Vagina (tissue), 2 donors: ENCODE measurements at places on chromosomes 3 and 15.

DNA sequence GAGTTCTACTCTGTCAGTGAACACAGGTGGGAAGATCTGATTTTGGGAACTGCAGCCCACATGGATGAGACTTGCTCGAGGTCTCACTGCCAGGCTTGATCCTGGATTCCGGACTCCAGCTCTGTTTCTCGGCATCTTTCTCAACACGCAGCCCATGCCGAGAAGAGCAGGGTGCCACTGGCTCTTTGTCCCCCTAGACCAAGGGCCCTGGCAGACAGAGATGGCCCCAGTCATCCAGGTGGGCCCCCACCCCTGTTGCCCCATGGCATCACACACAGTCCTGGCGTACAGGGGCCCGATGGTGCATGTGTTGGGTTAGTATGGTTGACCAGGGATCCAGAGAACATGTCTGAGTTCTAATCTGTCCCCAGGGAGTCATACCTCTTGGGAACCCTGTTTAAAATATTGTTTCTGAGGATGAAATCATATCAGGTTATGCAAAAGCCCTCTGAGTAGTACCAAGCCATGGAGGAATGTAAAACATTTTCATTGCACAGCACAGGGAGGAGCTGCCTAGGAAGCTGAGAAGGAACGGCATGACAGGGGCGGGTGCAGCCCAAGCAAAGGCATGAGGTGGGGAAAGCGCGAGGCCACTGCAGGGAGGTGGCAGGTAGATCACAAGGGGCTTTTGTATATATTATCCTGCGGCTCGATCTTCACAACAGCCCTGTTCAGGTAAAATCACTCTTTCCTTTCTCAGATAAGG is 320.6 kb downstream of the UACA start:
- DNase-seq, result no peak
- no peaks in the 10 kb centered on the region for H3K27me3 ChIP-seq
- no peak overlapping the region for H3K27ac ChIP-seq
- H3K4me3 ChIP-seq, result no peak overlapping the region

GRCh38 chr3:31767920-31768319 is 213.1 kb downstream of the OSBPL10 start:
- no peak for DNase-seq
- H3K27ac ChIP-seq, result no peak overlapping the region
- H3K4me1 ChIP-seq, result peaks cover 9% of the 10 kb centered on the region
- no peak overlapping the region for H3K4me3 ChIP-seq
- no peaks in the 10 kb centered on the region for H3K36me3 ChIP-seq

GRCh38 chr3:86208772-86209171 is 782.2 kb downstream of the VGLL3 start:
- no peak overlapping the region for H3K4me3 ChIP-seq
- no peaks in the 10 kb centered on the region for H3K4me1 ChIP-seq
- no peak overlapping the region for H3K27ac ChIP-seq
- no peaks in the 10 kb centered on the region for H3K27me3 ChIP-seq
- no peak for DNase-seq

DNA sequence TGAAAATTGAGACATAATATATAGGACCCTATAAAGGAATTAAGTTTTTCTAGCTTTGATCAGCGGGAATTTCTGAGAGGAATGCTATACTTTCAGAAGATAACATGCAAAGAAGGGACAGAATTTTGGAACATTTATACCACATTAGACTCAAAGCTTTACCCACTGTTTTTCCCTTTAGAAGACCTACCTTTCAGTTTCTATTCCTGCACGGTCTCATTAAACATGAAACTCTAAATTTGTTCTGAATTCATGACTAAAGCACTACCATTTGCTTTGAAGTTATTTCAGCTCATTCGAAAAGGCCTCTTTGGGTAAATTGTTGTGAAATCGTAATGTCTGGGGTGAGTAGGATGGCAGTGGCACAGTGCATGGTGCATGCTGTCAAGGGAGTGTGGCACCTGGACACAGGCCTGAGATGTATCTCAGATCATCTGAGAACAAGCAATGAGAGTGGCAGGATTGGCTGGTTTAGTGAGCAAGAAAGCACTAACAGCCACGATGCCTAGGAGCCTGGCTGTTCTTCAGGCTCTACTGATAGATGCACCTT is 42.5 kb downstream of the CHCHD4 start:
- no peak for DNase-seq
- no peaks in the 10 kb centered on the region for H3K27me3 ChIP-seq
- H3K36me3 ChIP-seq, result no peaks in the 10 kb centered on the region
- H3K27ac ChIP-seq, result no peak overlapping the region
- H3K4me1 ChIP-seq, result no peaks in the 10 kb centered on the region

DNA sequence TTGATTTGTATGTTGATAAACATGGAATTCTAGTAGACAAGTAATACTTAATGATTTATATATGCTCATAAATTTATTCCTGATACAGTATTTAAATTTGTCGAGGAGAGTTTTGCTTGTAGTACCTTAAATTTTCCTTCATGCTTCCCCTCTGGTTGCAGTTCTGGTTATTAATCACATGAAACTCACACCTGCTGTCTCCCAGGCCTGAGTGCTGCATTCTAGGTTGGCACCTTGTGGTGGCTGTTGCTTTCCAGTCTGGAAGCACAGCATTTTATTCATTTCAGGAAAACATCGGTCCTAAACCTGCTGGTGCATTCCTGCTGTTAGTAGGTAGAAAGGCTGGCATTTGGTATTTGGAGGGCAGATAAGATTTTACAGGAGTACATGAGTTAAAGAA is 44.9 kb downstream of the ATP1B3 start:
- peak; percentile 65 for DNase-seq
- no peak overlapping the region for H3K4me3 ChIP-seq
- no peaks in the 10 kb centered on the region for H3K27me3 ChIP-seq
- H3K36me3 ChIP-seq, result peaks cover 70% of the 10 kb centered on the region

GRCh38 chr15:68592054-68592453 is 13.3 kb downstream of the CORO2B start:
- H3K27ac ChIP-seq, result no peak overlapping the region
- no peaks in the 10 kb centered on the region for H3K36me3 ChIP-seq
- H3K27me3 ChIP-seq, result no peaks in the 10 kb centered on the region
- no peaks in the 10 kb centered on the region for H3K4me1 ChIP-seq
- no peak for DNase-seq

DNA sequence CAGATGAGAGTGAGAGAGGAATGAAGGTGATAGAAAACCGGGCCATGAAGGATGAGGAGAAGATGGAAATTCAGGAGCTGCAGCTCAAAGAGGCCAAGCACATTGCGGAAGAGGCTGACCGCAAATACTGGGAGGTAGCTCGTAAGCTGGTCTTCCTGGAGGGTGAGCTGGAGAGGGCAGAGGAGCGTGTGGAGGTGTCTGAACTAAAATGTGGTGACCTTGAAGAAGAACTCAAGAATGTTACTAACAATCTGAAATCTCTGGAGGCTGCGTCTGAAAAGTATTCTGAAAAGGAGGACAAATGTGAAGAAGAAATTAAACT is 88.9 kb downstream of the EOMES start:
- H3K4me3 ChIP-seq, result peak overlapping the region; percentile 72
- no peaks in the 10 kb centered on the region for H3K27me3 ChIP-seq
- no peaks in the 10 kb centered on the region for H3K36me3 ChIP-seq
- H3K4me1 ChIP-seq, result no peaks in the 10 kb centered on the region
- DNase-seq, result no peak

- no peaks in the 10 kb centered on the region for H3K27me3 ChIP-seq
- no peak overlapping the region for H3K27ac ChIP-seq
- no peaks in the 10 kb centered on the region for H3K36me3 ChIP-seq
- H3K4me3 ChIP-seq, result no peak overlapping the region
- no peak for DNase-seq
These were observed 2.4 kb downstream of the CRELD1 start for GRCh38 chr3:9935966-9936510.

DNA sequence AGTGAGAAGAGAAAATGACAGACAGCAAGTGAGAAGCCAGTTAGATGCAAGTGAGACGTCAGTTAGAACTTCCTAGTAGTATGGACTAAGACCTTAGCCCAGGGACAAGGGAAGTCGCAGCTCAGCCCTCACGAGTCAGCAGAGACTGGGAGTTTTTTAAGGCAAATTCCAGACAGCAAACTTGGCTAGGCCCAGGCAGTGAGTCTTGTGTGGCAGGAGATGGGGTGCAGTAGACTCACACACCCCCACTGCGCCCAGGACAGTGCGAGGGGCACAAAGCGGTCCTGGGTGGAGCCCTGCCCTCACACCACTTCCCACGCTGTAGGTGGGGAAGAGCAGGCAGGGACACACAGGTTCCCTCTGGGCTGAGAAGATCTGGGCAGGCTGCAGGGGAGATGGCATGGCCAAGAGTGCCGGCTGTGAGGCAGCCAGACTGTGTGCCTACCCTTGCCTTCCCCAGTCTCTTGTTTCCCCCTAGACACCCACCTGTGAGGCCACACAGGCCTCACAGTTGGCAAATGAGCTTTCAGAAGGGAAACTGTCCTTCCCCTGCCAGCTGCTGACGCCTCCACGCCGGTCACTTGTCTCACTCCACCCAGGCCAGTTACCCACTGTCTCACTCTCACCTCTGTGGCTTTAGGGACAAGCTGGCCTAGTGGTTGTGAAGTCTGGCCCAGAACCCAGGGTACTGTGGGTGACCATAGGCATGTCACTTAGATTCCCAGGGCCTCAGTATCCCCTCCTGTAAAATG is 13.7 kb upstream of the PRKCD start:
- no peak overlapping the region for H3K27ac ChIP-seq
- H3K4me1 ChIP-seq, result no peaks in the 10 kb centered on the region
